Brain (organoid and tissue), 16 donors: ENCODE measurements at places on chromosomes 4 and X.

GRCh38 chr4:40334591-40335524 lies at the start of gene CHRNA9:
Gene CHRNA9 (plus strand): TSS chr4:40335333. CDS start chr4:40335468, 135 bp downstream.
- DNase-seq: no peak

DNA sequence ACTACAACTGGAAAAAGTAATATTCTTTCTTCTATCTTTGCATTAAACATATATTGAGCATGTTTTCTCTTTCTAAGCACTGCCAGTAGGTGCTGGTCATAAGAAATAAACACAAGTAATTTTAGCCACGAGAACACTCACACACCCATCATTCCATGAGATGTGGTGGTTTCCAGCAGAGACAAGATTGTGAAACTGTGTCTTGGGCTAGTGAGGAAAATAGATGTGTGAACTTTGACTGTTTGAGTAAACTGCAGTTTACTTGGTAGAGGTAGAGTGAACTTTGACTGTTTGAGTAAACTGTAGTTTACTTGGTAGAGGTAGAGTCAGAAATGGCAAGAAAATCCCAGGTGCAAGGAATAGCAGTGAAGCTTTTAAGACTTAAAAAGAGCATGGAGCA lies 300.9 kb upstream of the HS3ST1 start:
- DNase-seq: no peak

- DNase-seq: no peak
Observed at GRCh38 chr4:101135371-101136010, 211.8 kb downstream of the PPP3CA start.

- no peak for DNase-seq
Observed at GRCh38 chrX:109735202-109735744, 2.2 kb upstream of the ACSL4 start.

GRCh38 chr4:3387943-3388361 lies 53.8 kb upstream of the HGFAC start:
- DNase-seq: no peak

GRCh38 chr4:112127048-112127637 lies 18.1 kb upstream of the FAM241A start:
- no peak for DNase-seq

DNA sequence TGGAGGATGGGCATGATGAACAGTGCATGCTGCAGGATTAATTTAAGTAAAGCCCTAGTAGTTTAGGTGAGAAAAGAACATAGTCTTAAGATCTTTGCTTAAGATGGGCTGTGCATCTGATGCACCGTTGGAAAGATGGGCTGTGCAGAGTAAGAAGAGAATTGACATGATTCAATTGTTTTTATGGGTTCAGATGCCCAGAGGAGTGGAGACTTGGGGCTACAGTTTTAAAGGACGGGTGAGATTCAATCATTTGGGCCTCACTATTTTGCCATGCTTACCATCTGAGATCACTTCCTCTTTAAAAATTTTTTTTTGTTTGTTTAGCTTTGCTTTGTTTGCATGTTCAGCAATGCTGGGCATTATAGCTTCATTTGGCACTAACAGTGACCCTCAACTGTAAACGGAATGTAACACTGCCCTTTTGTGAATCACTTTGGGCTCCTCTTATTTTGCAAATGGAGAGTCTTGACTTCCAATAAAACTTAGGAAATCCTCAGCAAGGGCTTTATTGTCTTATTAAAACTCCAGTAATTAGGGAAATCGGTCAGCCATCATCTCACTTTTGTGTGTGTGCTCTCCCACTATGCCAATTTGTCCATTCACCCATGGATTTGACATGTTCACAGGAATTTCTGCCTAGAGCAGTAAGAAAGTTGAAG lies 216.1 kb upstream of the TLL1 start:
- no peak for DNase-seq

DNA sequence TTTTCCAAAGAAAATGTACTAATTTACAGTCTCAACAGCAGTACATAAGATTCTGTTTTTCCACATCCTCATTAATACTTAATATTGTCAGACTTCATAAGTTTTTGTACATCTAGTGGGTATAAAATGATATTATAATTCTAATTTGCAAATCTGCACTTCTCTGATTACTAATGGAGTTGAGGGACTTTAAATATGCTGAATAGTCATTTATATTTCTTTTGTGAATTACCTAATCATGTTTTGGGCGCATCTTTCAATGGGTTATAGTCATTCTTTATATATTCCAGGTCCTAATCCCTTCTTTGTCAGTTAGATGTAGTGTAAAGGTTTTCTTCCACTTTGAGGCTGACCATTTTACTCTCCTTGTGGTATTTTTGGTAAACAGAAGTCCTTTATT lies 96.1 kb downstream of the KDR start:
- DNase-seq: no peak

- no peak for DNase-seq
Observed at GRCh38 chr4:102503831-102504786, 3.0 kb downstream of the NFKB1 start.

- no peak for DNase-seq
Observed at GRCh38 chr4:3307486-3307885, 14.7 kb downstream of the RGS12 start.

GRCh38 chrX:24148535-24149350 lies 786 bp upstream of the ZFX start:
- peak; percentile 48 for DNase-seq

DNA sequence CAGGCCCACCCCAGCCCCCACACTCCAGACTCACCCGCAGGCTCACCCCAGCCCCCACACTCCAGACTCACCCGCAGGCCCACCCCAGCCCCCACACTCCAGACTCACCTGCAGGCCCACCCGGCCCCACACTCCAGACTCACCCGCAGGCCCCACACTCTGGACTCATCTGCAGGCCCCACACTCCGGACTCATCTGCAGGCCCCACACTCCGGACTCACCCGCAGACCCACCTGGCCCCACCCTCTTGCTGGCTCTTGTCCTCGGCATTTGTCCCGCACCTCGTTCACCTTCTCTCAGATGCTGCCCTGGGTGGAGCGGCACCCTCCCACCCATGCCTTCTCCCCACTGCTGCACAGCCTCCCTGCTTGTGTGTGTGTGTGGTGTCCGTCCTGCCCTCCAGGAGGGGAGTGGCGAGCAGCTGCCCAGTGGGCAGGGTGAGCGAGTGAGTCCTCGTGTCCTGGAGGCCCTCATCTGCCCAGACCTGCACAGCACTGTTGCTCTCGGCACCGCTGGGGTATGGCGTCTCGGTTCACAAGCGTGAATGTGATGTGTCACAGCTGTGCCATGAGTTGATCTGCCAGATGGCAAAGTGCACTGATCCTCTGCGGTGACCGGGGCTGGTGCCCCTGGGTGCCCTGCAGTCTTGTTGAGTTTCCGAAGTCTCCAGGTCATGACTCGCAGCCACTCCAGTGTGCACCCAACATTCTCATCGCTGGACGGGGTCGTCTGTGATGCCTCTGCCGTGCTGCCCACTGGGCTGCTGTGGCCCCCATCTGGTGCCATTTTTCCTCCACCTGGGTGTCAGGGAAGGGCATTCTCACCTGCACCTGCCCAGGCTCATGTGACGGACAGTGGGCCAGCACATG lies 27.7 kb downstream of the MAEA start:
- no peak for DNase-seq

DNA sequence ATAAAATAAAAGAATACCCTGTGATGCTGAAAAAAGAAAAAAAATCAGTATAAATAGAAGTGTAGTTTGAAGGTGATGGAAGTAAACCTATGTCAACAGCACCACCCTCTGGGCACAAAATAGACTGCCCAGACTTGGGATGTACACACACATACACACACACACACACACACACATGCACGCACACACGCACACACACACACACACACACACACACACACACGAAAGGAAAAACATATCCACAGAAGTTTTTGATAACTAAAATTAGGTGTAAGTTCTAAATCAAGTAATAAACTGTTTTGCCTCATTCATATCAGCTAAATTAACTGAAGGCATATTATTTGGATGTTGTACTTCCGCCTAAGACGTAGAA lies 40.5 kb downstream of the ANXA5 start:
- DNase-seq: peak; percentile 61

GRCh38 chr4:56828784-56829535 lies 7.5 kb upstream of the SPINK2 start:
- DNase-seq: no peak

- DNase-seq: peak; percentile 16
Observed at GRCh38 chr4:122898370-122899150, 23.8 kb downstream of the NUDT6 start.

GRCh38 chr4:185599553-185600243 lies 64.4 kb upstream of the PDLIM3 start:
- no peak for DNase-seq

DNA sequence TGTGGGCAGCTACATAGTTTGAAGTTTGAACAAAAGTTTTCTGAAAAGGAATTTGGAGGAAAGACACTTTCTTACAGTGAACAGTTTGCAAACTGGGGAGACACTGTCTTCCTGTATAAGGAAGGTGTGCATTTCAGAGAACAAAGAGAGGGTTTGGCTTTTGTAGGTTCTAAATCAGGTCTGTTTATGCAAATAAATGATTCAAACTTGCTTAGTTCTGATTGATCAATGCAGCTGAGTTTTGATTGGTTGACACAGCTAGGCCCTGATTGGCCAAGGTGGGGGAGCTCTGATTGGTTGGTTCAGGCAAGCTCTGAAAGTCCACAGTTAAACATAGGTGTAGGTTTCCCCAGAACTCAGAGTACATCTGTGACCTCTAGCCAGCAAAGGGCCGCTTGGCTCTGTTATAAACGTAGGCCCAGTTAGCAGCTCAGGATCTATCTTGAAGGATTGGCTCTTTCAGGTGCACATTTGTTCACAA lies 63.0 kb upstream of the ENPP6 start:
- DNase-seq: no peak

DNA sequence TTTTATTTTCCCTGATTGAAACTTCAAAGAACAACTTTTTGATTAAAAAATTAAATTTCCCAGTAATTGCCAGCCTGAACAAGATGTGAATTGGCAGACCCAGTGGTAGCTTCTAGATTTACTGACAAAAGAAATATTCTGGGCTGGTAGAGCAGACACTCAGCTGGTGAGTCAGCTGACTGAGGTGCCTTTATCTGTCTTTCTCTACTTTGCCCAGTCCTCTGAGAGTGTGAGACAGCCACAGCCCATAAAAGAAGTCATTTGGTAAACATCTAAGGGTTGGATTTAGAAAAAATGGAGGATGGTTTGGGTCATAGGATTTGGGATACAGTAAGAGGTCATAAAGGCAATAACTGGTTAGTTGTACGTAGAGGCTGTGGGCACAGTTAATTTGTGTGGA lies 54.5 kb downstream of the CCSER1 start:
- no peak for DNase-seq

- peak; percentile 55 for DNase-seq
Observed at GRCh38 chrX:53445977-53446376, 11.8 kb upstream of the HSD17B10 start.

DNA sequence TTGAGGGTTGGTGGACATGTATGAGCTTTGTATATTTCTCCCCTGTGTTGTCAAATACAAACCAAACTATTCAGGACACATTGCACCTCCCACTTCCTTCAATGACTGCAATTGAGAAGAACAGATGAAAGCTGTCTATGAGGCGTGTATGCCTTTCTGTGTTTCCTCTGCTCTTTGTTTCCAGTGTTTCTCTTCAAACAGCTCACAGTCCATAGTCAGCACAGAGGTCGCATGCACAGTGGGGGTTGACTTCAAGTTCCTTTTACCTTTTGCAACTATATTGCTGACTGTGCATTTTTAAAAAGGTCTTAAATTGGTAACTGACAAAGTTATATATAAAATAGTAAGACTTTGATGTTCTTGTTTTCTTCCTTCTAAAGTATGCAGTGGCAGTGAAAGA lies 957.8 kb downstream of the C4orf33 start:
- no peak for DNase-seq

- no peak for DNase-seq
Observed at GRCh38 chr4:145001635-145002034, 96.4 kb downstream of the ANAPC10 start.

- no peak for DNase-seq
Observed at GRCh38 chr4:1449833-1450741, 43.8 kb upstream of the NKX1-1 start.

- DNase-seq: peak; percentile 66
Observed at GRCh38 chrX:118459494-118459893, 36.1 kb upstream of the DOCK11 start.

DNA sequence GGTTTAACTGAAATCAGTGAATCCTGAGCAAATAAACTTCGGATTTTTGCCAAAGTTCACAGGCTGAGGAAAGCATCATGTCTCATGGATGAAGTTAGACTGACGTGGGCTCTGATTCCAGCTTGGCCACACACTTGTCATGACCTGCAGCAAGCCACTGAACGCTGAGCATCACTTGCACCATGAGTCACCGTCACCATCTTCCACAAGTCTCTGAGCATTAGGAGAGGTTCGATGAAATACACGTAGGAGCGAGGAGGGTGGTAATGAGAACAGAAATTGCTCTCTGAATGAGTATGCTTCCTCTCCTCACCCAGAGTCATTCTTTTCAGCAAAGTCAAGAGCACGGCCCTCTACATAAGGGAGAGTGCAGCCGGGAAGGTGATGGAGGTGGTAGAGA lies 3.8 kb upstream of the TRIML2 start:
- no peak for DNase-seq

DNA sequence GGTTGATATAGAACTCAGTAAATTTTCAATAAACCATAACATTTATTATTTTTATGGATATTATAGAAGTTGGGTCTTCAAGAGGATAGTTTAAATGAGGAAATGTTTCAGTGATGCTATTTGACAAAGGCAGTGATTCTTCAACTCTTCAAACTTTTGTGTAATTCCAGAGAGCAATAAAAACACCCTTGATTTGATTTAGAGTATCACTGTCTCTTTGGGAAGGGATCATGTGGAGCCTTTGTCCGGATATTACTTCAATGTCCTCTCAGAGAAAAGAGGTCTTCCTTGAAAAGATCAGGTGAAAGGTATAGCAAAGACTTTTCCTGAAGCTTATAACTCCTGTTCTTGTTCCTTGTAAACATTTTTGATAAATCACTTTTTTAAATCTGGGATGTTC lies 23.3 kb downstream of the GLRA3 start:
- no peak for DNase-seq

- DNase-seq: no peak
Observed at GRCh38 chrX:31232506-31232905, 160.7 kb upstream of the FTHL17 start.

DNA sequence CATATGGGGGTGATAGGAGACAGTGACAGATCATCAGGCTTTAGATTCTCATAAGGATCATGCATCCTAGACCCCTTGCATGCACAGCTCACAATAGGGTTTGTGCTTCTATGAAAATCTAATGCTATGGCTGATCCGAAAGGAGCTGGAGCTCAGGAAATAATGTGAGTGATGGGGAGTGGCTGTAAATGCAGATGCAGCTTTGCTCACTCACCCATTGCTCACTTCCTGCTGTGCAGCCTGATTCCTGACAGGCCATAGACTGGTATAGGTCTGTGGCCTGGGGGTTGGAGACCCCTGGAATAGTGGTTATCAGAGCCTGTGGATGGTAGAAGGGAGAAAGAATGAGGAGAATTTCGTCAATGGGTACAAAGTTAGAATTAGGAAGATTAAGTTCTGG lies 2751.1 kb downstream of the ARAP2 start:
- DNase-seq: no peak
